ENCODE measurements at places on chromosomes 7 and 10.

- DNase-seq: no peak
Observed at GRCh38 chr7:1913466-1914282, 243.6 kb downstream of the ELFN1 start.

- no peak for DNase-seq
Observed at GRCh38 chr10:29857843-29858701, 201.3 kb downstream of the JCAD start.

- no peak for DNase-seq
Observed at GRCh38 chr7:117259615-117260014, 63.2 kb downstream of the WNT2 start.

- DNase-seq: no peak
Observed at GRCh38 chr7:29289156-29290021, 94.8 kb downstream of the CHN2 start.

DNA sequence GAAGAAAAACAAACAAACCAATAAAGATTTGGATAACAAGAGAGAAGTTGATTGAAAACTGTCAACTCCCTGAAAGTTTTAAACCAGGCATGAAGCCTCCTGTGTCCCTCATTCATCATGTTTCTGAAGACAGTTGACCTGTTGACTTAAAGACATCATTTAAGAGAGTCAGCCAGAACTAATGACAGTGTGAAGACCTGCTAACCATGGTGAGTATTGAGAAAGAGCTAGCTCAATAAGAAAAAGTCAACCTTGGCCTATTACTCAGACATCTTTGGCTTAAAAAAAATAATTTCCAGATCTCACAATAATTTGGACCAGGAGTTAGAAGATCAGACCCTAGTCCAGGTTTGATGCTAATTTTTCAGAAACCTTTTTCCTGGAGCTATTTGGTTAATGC lies 45.3 kb upstream of the ANKRD1 start:
- no peak for DNase-seq

DNA sequence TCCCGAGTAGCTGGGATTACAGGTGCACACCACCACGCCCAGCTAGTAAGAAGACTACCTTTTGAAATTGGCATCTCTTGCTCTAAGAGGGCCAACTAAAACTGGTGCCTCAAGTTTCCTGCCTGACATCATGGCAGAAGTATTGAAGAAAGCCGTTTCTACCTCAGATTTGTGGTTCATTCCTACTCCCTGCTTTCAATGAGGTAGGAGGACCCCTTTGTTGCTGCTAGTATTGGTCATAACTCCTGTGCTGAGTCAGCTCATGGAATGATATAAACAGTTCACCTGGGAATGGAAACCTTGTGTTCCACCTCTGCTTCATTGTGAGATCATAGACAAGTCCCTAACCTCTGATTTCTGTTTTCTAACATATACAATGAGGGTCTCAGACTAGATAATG lies 82.8 kb downstream of the CDK6 start:
- no peak for DNase-seq

- no peak for DNase-seq
Observed at GRCh38 chr10:98758463-98758862, 311.7 kb upstream of the HPS1 start.

Measured in activated naive CD4-positive, alpha-beta T cell (primary cell).